Right lung (tissue), 10 donors: ENCODE measurements at places on chromosomes 13 and 19. TPM values are rescaled to one million over a fixed set of nuclear protein-coding genes. Genes with fewer than 3 reads are reported as not detected.

MTMR6 gene
- polyA plus RNA-seq, result 21.5 TPM

GPR18 gene
- 0.32 TPM for polyA plus RNA-seq

APOC4 gene
- polyA plus RNA-seq, result not detected

TRPC4 gene
- polyA plus RNA-seq, result 0.49 TPM

FRY gene
- 40.4 TPM for polyA plus RNA-seq
